ENCODE measurements at places on chromosomes 3 and 15.

- no peak for DNase-seq
Measured at GRCh38 chr3:196736670-196737374, 2.8 kb upstream of the PAK2 start.

GRCh38 chr3:67635257-67635656 is 19.2 kb downstream of the SUCLG2 start:
- DNase-seq, result no peak

- DNase-seq, result no peak
Measured at GRCh38 chr3:122533931-122534334, 19.2 kb upstream of the KPNA1 start.

DNA sequence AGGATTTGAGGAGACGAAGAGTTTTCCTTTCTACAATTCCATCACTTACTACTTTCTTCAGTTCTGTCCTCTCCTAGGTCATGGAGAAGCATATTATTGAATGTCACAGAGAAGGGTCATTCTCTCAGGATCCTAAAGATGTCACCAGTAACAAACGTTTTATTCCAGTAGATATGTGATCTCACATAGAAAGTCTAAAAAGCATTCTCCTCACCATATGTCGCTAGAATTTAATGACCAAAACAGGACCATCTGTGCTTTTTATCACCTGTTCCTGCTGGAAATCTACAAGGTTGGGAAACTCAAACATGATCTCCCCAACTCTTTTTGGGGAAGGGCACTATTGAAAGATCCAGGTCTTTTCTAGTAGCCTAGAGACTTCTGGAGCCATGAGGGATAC is 24.0 kb upstream of the FRMD5 start:
- DNase-seq, result no peak

DNA sequence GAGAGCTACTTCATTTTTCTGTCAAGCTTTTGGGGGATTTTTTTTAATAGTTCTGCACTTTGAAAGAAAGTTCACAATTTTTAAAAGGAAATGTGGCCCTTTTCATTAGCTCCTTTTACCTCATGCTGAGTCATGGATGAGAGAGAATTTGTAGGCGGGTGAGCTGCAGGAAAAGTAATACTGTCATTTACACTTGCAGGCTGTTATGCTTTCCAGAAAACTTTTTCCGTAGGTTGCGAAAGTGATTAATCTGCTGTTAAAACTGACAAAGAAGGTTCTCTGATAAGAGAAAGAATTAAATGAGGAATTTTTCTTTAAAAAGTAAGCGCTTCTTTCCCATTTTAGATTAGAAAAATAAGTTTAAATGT is 430.2 kb downstream of the LPP start:
- no peak for DNase-seq

DNA sequence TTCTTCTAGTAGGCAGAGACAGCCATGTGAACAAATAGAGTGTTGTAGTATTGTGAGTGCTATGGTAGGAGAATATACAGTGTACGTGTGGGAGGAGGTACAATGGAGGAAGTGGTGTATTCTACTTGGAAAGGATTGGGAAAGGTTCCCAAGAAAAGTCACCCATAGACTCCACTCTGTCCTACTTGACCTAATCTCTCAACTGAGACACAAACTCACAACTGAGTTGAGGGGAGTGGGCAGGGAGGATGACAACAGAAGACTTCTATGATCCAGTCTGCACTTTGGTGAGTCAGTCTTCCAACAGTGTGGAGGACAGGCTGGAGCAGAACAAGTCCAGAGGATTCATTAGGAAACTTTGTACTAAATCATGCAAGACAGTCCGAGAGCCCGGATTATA is 28.8 kb upstream of the AQP9 start:
- no peak for DNase-seq

GRCh38 chr15:89109238-89109637 is 21.0 kb downstream of the ABHD2 start:
- no peak for DNase-seq

GRCh38 chr3:192514081-192514753 is 213.1 kb downstream of the FGF12 start:
- DNase-seq, result no peak

DNA sequence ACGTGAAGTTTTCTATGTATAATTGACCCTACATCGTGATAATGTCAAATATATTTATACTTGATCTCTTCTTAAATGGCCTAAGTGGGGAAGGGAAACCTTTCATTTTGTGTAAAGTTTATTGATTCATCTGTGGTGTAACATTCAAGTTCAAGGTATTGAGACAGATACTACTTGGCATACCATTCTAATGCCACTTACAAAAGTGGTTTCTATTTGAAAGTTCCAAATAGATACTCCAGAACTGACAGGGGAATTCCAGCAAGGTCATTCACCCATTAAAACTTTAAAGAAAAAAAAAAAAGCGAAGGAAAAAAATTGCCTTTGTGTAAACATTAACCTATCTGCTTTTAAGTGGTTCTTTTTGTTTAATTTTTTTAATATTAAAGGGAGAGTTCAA is 45.3 kb upstream of the MAP3K13 start:
- no peak for DNase-seq

DNA sequence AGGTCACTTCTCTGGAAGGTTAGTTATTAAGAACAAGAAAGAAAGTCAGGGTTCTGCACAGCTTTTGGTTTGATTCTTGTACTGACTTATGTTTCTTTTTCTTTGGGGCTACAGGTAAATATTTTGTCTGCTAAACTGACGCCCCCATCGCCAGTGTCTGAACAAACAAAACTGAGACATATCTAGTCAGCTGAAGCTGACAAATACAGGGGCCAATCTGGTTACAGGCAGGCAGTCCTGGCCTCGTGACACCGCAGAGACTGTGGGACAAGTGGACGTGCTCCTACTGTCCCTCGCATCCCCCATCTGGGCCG is 4.6 kb upstream of the RPL14 start:
- DNase-seq, result no peak

GRCh38 chr15:39896101-39896500 is 24.0 kb downstream of the GPR176 start:
- no peak for DNase-seq

DNA sequence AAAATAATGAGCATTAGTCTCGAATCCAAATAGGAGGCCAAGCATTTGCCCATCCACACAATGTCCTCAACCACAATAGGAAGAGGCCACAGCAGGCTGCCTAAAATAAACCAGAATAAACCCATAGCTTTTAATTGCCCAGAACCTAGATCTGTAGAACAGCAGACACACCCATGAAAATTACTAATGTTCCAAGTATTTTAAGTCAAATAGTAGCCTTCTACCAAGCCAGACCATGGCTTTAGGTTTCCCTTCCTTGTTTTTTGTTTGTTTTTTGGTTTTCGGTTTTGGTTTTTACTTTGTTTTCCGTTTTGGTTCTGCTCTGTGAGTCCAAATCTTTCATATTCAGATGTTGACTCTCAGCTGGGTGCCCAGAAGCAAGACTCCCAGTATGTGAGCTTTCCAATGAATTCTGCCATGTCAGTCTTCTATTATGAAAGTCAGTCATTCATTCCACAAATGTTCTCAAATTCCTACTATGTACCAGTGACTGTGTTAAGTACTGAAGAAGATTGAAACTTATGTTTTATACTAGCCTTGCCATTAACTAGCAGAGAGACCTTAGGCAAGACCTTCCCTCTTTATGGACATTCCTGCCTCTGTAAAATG is 57.8 kb upstream of the BOC start:
- DNase-seq, result no peak

- no peak for DNase-seq
Measured at GRCh38 chr3:149713730-149714654, 38.3 kb downstream of the COMMD2 start.

- DNase-seq, result no peak
Measured at GRCh38 chr15:80887148-80887547, 102.5 kb downstream of the MESD start.

- no peak for DNase-seq
Measured at GRCh38 chr3:82088749-82089148, 327.3 kb upstream of the GBE1 start.

DNA sequence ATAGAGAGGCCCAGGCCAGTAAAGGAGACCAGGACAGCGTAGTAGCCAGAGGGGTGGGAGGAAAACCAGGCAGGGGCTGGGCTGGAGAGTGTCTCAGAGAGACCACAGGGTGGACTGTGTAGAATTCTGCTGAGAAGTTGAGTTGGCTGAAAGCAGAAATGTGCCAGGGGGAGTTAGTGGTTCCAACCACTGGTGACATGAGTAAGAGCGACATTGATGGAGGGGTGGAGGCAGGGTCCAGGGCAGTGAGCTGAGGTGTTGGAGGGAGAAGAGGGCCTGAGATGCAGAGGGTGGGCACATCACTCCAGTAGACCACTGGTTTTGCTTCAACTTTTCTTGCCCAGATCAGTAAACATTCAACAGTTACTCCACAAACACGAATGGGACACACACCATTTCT is 106.5 kb downstream of the ASB7 start:
- DNase-seq, result no peak

DNA sequence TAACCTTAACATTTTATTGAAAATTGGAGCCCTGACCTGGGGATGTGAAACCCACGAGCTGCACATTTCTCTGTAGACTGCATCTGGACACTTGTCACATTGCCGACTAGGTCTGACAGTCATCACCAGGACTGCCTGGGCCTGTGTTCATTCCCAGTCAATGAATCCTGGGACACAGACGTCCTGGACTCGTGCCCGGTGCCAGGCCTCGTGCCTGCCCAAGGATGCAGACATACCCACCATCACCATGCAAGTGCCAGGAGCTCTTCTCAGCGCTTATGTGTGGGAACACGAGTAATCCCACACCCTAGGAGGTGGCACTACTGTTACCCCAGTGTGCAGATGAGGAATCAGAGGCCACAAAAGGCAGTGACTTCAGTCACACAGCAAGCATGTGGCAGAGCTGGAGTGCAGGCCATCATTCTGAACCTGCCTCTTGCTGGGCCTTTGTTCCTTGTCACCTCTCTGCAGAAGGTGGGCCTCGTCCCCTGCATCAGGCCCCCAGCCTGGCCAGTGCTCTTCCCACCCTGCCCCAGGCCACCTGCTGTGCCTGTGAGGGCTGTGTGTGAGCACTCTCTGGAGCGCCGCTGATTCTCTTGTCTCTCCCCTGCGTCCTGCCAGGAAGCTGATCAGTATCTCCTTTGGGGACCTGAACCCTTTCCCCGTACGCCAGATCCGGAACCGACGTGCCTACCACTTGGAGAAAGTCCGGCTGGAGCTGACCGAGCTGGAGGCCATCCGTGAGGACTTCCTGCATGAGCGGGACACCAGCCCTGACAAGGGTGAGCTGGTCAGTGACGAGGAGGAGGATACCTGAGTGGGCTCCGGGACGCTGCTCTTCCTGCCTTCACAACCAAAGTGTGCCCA is 58.5 kb downstream of the ADAMTS7 start:
- no peak for DNase-seq

- no peak for DNase-seq
Measured at GRCh38 chr3:50653937-50654595, 20.7 kb upstream of the DOCK3 start.

- no peak for DNase-seq
Measured at GRCh38 chr15:76905855-76906254, 715 bp upstream of the SCAPER start.

DNA sequence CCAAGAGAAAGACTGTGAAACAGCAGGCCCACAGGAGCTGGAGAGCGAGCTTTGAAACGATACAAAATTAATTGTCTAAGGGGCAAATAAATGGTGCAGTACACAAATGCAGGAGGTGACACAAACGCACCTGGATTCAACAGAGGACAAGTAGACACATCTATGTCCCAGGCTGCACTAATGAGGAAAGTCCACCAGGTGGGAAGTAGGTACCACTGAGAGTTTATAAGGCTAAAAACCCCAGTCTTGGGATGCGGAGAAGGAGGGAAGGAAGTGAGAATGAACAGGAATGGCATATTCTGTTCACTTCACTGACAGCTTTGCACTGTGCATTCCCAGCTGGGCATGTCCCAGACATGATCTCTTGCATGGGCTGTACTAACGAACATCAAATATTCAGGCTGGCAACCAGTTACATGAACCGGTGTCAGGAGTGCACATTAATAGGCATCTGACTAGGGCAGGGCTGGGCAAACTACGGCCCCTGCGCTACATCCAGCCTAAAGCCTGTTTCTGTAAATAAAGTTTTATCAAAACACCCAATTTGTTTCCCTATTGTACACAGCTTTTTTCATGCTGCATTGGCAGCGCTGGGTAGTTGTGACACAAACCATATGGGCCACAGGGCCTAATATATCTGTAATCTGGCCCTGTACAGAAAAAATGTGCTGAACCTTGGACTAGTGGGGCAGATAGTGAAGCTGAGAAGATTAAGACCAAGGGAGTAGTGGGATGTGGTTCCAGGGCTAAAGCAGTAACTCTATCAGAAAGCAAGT is 107.0 kb downstream of the IGF2BP2 start:
- no peak for DNase-seq

GRCh38 chr3:43759938-43760337 is 69.2 kb downstream of the ABHD5 start:
- DNase-seq, result no peak

DNA sequence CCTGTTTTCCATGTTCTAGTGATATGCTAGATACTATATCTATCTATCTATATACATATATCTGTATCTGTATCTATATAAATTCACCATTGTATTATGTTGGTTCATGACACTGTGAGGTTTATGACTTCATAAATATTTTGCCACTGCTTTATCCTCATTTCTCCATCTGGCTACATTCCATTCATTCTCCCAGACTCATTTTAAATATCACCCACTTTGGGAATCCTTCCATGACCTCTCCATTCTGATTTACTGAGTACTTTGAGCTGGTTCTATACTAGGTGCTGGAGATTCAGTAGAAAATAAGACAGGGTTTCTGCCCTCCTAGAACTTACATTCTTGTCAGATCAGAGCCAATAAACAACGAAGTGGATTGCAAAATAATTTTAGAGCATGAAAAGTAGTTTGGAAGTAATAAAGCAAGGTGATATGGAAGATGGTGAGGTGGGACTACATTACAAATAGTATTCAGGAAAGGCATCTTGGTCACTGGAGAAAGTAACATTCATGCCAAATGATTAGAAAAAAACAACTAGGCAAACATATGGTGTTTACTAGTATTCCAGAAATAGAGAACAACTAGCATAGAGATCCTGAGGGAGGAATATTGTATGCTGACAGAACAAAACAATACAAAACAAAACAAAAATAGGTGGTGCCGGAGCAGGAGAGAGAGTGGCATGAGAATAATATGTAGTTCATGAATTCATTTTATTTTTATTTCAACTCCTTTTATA is 11.6 kb upstream of the PLSCR4 start:
- no peak for DNase-seq

GRCh38 chr15:71547011-71547410 is 263.3 kb upstream of the NR2E3 start:
- no peak for DNase-seq

GRCh38 chr3:111936191-111936841 is 42.5 kb upstream of the ABHD10 start:
- no peak for DNase-seq

DNA sequence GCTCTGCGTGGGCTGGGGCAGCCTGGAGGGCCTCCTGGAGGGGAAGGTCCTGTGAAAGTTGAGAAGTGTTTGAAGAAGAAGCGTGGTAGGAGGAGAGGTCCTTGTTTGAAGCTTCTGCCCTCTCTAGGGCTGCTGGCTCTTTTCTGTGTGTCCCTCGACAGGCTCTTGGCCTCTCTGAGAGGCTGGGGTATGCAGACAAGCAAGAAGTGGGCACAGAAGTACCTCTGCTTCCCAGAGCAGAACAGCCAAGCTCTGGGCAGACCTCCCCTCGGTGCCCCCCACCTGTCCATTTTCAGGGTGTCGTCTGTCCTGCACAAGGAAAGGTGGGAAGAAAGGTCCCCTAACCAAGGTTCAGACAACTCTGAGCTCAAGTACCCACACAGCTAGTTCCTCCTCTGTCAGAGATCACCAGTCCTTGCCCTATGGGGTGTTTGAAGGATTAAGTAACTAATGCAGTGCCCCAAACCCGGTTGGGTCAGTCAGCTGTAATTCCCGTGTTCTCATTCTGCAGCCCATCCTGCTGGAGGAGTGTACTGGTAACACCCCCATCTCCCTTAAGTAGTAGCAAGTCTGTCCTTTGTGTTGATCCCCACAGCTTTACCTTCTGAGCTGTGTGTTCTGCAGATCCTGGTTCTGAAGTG is 6.3 kb downstream of the CSK start:
- DNase-seq, result no peak
